Activated T-cell treated with anti-CD3 and anti-CD28 coated beads, Interleukin-2, amount 50 U/mL, for 72 hours (primary cell): ENCODE measurements at places on chromosomes 12 and 14. TPM values are rescaled to one million over a fixed set of nuclear protein-coding genes. Genes with fewer than 3 reads are reported as not detected.

- H3K27ac ChIP-seq, result no peak overlapping the region
- H3K4me3 ChIP-seq, result no peak overlapping the region
- H3K4me1 ChIP-seq, result no peaks in the 10 kb centered on the region
Measured at GRCh38 chr12:21815306-21816062, 41.0 kb upstream of the KCNJ8 start.

- H3K27ac ChIP-seq, result no peak overlapping the region
- no peak for DNase-seq
- H3K27me3 ChIP-seq, result peaks cover 9% of the 10 kb centered on the region
- H3K4me1 ChIP-seq, result no peaks in the 10 kb centered on the region
- H3K36me3 ChIP-seq, result no peaks in the 10 kb centered on the region
Measured at GRCh38 chr12:25262389-25263074, 11.8 kb upstream of the KRAS start.

GRCh38 chr14:83044001-83044400 is 1510.3 kb upstream of the SEL1L start:
- H3K27ac ChIP-seq, result no peak overlapping the region
- no peaks in the 10 kb centered on the region for H3K27me3 ChIP-seq
- no peak for DNase-seq
- H3K36me3 ChIP-seq, result no peaks in the 10 kb centered on the region
- no peaks in the 10 kb centered on the region for H3K4me1 ChIP-seq

FAIM2 gene
- 0.39 TPM for total RNA-seq
